ENCODE measurements at places on chromosomes 13 and 19.

DNA sequence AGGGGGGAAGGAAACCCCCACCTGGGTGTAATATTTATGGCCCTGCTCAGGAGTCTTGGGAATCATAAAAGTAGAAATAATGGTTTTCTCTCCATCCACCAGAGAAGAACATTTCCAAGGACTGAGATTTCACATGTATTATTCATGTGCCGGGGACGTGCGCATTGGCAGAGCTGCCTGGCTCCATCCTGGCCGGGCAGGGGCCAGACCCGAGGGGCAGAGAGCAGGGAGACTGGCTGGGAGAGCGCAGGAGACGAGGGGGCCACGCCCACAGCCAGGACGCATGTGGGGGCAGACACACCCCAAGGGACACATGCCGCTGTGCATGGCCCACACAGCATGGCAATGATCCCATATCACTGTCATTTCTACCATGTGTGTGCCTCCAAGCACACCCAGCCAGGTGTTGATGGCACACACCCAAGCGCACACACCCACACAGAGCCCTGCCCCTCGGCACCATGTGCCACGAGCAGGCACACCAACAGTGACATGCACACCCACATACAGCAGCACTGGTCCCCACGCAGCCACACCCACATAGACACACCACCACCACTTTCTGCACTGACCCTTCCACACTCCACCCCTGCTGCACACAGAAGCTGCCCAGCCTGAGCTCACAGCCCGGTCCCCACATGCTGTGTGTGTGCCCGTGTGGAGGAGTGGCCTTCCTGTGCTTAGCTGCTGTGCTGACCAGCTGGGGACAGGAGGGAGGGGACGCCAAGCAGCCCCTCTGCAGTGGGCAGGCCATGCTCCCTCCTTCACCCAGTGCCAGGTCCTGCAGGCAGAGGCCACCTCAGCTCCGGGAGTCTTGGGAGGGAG, 39.3 kb downstream of the CEBPG start:
- H3K4me1 ChIP-seq = no peaks in the 10 kb centered on the region
- DNase-seq = no peak
- no peak overlapping the region for H3K4me3 ChIP-seq
- H3K27me3 ChIP-seq = no peaks in the 10 kb centered on the region

DNA sequence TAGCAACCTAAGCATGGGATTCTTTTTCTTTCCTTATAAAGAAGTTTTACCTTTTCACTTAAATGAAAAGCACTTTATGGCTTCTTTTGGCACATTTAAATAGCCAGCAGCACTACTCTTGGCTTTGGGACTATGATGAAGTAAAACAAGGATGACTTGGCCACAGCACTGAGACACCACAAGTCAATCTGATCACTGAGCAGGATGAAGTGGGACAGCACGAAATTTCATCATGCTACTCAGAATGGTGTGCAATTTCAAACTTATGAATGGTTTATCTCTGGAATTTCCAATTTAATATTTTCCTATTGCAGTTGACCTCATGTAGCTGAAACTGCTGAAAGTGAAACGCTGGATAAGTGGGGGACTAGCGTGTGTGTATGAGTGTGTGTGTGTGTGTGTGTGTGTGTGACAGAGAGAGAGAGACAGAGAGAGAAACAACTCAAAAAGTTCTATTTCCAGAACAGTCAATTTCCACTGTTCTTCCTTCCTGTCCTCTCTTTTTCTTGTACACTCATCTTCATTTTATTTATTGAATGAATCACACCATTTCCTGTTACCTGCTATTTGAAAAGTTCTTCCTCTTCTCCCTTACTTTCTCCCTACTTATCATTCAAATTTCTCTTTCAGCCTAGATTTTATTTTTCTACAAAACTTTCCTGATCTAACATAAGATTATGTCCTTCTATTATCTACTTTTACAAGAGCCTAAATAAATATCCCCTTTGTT, 414.2 kb upstream of the MIR17HG start:
- no peaks in the 10 kb centered on the region for H3K4me1 ChIP-seq
- H3K36me3 ChIP-seq = no peaks in the 10 kb centered on the region
- DNase-seq = no peak
- H3K4me3 ChIP-seq = no peak overlapping the region

DNA sequence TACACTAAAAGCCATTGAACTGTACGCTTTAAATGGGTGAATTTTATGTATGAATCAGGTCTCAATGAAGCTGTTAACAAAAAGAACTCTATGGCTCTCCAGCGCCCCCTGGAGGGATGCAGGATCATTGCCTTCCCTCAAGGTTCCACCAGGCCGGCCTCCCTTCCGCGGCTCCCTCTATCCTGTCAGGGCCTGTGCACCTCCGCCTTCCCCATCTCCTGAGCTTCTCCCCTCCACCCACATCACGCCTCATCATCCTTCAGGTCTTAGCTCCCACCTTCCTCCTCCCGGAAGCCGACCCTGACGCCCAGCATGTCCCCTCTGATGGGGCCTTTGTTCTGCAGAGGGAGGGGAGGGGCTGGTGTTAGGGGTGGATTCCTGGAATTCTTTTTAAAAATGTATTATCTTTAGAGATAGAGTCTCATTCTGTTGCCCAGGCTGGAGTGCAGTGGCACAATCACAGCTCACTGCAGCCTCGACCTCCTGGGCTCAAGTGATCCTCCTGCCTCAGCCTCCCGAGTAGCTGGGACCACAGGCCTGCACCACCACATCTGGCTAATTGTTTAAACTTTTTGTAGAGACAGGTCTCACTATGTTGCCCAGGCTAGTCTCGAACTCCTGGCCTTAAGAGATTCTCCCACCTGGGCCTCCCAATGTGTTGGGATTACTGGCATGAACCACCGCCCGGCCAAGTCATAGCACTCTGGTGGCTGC, 27.7 kb downstream of the MEIS3 start:
- H3K36me3 ChIP-seq = no peaks in the 10 kb centered on the region
- H3K27me3 ChIP-seq = peaks cover 28% of the 10 kb centered on the region
- no peak overlapping the region for H3K4me3 ChIP-seq
- no peak overlapping the region for H3K27ac ChIP-seq
- H3K4me1 ChIP-seq = peaks cover 5% of the 10 kb centered on the region

DNA sequence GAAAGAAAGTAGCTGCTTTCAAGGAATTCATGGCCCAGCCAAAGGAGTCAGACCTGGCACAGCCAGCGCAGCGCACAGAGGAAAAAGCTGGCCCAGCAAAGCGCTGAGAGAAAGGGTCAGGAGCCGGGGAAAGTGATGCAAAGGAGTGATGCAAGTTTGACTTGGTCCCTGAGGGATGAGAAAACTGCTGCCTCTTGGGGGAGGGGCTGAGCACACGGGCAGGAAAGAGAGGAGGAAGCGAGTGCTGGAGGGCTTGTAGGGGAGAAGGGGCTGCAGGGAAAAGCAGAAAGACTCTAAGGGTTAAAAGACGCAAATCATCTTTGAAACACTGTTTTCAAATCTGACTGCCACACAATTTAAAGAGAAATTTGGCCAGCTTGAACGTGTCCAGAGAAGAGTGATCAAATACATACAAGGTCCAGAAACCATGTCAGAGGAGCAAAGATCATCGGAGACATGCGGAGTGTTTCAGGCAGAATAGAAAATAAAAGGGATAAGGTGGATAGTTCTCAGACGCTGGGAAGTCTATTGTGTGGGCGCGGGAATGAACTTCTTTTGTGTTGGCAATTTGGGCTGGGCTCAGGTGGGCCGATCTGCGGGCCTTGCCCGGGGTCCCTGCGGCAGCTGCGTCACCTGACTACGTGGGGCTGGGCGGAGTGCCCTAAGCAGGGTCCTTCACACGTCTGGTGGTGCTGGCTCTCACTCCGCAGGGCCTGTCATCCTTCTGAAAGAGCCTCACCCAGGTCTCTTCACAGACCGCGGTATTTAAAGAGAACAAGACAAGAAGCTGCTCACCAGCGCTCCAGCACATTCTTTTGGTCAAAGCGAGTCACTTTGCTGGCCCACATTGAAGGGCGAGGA, 18.1 kb downstream of the N4BP2L1 start:
- H3K4me3 ChIP-seq = peak overlapping the region; percentile 61
- peaks cover 23% of the 10 kb centered on the region for H3K4me1 ChIP-seq
- H3K36me3 ChIP-seq = no peaks in the 10 kb centered on the region
- peak; percentile 24 for DNase-seq
- H3K27me3 ChIP-seq = no peaks in the 10 kb centered on the region
- no peak overlapping the region for H3K27ac ChIP-seq

DNA sequence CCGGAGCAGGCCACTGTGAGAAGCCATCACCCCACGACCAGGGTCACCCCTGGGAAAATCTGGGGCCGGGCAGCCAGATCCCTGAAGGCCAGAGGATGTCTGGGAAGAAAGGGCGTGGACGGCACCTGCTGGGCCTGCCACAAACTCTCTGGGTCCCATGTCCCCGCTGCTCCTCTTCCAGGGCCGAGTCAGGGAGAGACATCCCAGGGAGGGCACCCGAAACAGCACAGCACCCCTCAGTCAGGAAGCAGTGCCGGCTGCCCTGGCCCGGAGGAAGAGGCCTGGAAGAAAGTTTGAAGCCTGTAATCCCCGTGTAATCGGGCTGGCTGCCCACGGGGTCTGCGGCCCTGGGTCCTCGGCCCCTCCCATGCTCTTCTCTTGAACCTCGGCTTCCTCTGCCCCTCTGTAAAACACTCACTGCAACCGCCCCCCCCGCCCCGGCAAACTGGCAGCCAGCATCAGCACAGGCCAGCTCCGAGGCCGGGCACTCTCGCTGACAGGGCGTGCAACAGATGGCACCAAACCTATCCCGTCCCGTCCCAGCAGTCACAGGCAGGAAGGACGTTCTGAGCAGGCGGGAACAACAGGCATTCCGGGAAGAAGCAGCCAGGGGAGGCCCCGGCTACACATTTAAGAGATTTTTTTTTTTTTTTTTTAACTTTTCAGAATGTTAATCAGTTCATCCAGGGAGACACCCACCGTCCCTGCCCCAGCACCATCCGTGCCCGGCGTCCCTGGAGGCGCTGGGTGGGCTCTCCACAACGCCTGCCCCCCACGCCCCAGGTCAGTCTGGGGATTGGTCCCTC, 1.5 kb downstream of the SBNO2 start:
- peaks cover 55% of the 10 kb centered on the region for H3K4me1 ChIP-seq
- peak overlapping the region; percentile 90 for H3K4me3 ChIP-seq
- H3K36me3 ChIP-seq = peaks cover 14% of the 10 kb centered on the region
